Cardiac muscle cell (in vitro differentiated cells and primary cell): ENCODE measurements at places on chromosomes 4 and X. TPM values are rescaled to one million over a fixed set of nuclear protein-coding genes. Genes with fewer than 3 reads are reported as not detected.

DNA sequence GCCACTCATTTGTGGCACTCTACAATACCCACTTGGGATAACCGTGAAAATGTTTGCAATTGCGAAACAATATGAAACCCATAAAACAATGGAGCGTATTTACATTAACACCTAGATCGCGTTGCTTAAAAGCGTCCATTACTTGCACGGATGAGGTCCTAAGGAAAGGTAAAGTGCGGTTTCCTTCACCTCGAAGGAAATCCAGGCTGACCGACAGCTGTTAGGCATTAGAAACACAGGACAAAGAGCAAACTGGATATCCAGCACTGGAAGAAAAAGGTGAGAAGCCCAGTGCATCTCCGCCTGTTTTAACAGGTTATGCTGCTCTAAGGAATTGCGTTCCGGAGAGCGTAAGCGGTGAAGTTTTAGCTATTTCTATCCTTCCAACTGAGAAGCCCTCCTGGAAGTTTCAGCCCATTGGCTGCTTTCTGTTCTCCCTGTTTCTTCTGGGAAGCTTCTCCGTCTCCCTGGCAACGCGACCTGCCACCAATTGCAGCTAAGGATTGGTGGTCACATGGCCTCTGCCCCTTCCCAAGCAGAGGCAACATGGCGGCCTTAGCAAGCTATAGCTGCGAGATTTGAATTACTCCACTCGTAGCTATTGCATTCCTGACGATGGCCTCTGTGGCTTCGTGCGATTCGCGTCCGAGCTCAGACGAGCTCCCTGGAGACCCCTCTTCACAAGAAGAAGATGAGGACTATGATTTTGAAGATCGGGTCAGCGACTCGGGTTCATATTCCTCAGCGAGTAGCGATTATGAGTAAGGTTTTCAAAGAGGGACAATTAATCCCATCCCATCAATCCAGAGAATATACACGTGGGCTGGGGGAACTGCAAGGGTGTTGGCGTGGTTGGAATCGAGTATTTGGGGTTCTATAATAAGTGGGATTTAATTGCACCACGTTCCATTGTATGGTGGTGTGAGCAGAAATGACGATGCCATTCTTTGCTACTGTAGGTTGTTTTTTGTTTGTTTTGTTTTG lies at the start of gene INTU:
Gene INTU, plus strand, starts transcription at position 538 of the 984 bp plus-strand sequence. Its CDS starts 78 bp downstream, at position 616.
- peak; percentile 98 for DNase-seq

DNA sequence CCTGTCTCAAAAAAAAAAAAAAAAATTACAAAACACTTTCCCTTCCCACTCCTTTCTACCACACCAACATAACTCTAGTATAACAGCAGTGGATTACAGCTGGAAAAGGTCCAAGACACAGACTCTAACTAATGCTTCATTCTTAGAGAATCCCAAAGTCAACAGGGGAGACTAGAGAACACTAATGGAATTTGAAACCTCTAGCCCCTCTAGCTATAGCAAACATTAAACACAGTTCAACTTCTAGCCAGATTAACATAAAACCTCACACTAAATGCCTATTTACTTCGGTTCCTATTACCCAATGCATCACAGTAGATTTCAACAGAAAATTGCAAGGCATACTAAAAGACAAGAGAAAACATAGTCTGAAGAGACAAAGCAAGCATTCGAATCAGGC lies 10.5 kb upstream of the DHX15 start:
- DNase-seq, result no peak

GRCh38 chrX:16992445-16992844 lies 46.0 kb downstream of the REPS2 start:
- DNase-seq, result no peak

GRCh38 chr4:139331185-139331584 lies 28.9 kb upstream of the NDUFC1 start:
- DNase-seq, result peak; percentile 14

DNA sequence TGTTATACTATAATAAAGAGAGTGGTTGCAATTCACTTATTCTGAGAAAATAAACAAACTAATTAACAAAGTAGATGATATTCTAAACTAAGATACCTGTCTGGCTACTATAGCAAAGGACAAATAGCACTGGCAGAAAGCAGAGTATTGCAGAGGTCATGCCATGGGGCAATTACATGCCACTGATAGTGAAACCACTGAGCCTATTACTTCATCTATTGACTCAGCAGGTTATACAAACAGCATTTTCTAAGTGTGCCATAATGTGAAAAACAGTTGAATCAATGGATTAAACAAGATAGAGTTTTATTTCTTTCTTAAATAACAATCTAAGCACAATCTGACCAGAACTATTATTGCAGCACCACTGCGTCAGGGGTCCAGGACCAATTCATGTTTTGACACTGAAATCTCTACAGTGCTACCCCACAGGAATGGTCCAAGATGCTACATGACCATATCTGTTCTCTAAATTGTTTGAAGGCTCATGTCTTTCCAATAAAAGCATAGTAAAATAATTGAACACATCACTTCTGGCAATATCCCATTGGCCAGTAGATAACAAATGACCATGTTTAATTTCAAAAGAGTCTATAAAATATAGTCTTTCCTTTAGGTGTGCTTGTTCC lies 389.5 kb upstream of the GRID2 start:
- DNase-seq, result no peak

CPE gene
- 204 and 238 TPM in 2 replicates for total RNA-seq

DNA sequence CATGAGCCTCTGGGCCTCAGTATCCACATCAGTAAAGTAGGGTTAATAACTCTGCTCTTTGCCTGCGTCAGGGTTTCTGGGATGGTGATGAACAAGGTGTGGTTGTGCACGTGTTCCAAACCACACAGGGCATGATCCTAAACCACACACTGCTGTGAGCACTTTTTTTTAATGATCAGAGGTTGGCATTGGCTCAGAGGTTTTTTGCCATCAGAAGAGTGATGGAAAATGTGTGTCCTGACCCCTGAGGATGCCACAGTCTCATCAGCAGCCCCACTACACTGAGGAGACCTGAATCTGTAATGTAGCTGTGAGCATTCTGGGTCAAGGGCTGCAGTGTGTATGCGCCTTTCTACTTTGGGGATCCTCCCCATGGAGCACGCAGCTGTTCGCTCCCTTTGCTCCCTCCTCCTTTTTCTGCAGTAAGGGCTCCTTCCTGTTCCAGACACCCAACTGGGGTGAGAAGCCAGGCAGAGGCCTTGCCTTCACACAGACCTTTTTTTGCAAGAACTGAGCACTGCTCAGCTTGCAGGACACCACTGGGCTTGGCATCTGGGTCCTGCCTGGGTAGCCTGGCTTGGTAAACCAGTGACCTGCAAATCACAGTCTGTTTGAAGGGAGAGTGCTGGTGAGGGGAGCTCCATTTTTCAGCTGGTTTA lies 87.5 kb downstream of the MAMLD1 start:
- DNase-seq, result no peak

DNA sequence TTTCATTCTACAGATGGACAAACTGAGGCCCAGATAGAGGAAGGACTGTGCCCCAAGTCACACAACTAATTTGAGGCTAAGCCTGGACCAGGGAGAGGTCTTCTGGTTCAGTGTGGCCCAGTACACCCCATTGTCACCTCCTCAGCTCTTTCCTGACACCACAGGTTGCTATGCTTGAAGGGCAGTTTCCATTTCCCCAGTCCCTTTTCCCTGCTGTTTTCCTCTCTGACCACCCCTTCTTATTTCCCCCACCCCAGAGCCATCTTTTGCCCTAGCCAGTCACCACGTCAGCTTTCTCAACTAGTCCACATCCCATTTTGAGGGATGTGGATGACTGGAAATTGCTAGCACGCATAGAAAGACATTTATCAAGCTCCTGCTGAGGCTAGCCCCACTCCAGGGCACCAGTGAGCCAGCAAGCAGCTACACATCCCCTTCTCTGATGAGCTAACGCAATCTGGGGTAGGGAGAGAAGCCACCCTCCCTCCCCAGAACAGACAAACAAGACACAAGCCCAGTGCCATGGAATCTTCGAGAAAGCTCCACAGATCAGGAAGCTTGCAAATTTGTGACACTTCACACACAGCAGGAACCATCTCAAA lies 1.3 kb downstream of the GABRE start:
- DNase-seq, result no peak

DNA sequence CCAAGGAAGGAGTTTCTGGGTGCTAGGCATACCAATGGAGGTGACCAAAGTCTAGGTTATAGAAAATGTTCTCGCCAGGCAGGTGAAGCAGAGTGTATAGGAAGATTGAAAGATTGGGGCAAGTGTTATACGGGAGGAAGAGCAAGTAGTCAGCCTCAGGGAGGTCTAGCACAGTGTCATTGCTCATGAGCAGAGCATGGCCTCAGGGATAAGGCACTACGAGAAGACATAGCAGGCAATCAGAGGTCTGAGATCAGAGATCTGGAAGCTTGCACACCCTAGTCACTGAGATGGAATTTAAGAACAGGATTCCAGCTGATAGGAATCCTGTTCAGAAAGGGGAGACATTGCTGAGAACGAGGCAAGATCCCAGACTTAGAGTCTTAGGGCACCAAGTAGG lies 350.0 kb upstream of the CASK start:
- no peak for DNase-seq

- no peak for DNase-seq
Observed at GRCh38 chrX:155134255-155134654, 62.9 kb downstream of the BRCC3 start.

DNA sequence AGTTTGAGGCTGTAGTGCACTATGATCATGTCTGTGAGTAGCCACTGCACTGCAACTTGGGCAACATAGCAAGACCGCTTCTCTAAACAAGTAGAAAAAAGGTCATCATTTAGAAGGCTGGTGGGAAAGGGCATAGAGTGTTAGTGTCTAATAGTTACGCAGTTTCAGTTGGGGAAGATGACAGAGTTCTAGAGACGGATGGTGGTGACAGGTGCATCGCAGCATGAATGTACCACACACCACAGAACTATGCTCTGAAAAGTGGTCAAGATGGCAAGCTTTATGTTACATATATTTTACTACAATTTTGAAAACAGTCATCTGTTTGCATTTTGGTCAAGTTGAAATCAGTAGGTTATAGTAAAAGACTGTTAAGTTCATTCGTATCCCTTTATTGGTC lies 23.7 kb upstream of the CLDN34 start:
- no peak for DNase-seq

DNA sequence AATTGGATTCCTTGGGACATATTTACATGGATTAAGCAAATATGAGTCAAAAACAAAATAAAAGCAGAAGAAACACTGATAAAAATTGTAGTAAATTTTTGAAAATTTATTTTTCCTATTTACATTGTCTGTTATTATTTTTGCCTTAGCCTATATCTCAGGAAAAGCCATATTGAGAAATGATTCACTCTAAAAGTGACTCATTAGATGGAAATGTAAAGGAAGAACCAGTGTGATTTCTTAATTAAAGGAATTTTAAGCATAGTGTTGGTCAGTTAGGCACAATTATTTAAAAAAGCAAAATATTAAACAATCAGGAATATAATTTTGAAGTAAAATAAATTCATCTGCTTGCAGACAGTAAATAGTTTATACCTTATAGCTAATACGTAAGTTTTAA lies 167.4 kb upstream of the NAP1L5 start:
- DNase-seq, result peak; percentile 32

AFF2 gene
- total RNA-seq, result 6.4 and 8.3 TPM in 2 replicates

DNA sequence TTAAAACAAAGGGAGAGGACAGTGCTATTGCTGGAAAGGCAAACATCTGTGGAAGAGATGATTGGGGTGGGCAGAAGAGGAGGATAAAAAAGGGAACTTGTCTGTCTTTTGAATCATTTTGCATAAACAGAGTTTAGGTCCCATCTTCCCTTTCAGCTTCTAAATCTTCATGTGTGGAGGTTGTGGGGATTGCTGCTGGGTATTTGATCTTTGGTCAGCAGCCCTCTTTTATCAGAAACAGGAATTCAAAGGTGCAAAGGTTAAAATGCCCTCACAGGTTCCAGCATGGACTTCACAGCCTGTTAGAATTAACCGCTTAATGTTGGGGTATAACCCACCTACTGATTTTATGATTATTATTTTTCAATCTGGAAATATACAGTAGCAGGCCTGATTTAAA lies 39.5 kb upstream of the TMEM154 start:
- DNase-seq, result no peak

DNA sequence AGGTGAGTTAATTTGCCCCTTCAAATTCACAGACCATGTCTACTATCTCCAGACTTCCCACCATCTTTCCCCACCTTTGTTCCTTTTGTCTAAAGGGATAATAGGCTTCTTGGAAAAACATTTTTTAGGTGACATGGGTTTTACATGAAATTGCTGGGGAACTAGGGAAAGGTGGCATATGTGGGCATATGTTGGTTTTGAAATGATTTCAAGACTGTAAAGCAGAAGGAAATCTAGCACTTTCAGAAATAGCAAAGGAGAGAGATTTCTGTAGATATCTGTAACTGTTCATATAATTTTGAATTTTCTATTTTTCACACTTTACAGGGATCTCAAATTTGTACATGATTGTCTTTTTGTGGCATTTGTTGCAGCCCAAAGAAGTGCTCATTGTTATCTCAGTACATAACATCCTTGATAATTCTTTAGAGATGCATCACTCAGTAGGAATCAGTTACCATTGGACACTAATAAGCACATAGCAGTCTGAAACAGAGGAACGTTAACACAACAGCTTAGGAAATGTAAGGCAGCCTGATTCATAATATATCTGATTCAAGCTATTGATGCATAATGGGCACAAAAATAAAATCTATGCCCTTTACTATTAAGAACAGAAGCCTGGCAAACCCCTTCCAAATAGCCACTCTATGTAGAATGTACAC lies 659.7 kb downstream of the CENPC start:
- DNase-seq, result no peak

GRCh38 chrX:118763489-118763888 lies 36.1 kb downstream of the IL13RA1 start:
- DNase-seq, result no peak

- DNase-seq, result no peak
Observed at GRCh38 chr4:98515470-98515809, 143.0 kb downstream of the TSPAN5 start.

DNA sequence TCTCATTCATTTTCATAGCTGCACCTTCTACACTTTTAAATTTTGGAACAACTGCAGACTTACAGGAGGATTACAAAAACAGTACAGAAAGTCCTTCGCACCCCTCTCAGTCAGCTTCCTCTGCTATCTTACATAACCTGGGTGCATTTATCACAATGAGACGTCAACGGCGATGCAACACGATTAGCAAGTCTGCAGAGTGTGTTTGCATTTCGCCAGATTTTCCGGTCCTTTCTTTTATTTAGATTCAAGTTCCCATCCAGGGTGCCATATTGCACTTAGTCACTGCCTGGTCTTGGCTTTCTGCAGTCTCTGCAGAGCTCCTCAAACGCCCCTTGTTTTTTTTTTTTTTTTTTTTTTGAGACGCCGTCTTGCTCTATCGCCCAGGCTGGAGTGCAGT lies 85.9 kb downstream of the ASMT start:
- DNase-seq, result no peak

FGF13 gene
- total RNA-seq, result 23.7 and 26.4 TPM in 2 replicates

- DNase-seq, result no peak
Observed at GRCh38 chrX:15915959-15916703, 61.5 kb upstream of the AP1S2 start.

DNA sequence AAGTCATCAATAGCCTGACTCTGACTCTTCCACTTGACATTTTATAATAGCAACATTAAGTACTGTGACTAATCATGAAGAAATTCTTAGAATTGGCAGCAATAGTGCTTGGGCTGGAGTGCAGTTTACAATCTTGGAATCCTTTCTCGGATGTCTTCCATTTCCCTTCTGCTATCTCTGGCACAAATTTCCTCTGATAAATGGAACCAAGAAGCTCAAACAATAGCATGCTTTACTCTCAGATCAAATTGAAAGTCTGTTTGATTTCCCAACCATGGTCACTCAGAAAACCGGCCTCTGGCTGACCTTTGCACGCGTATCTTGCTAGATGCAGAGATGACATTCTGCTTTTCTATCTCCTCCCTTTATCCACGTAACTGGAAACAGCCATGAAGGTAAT lies 99.0 kb upstream of the SPANXC start:
- no peak for DNase-seq

GRCh38 chrX:122941806-122942205 lies 242.3 kb upstream of the GRIA3 start:
- no peak for DNase-seq
